ENCODE measurements at places on chromosomes 5 and 9.

DNA sequence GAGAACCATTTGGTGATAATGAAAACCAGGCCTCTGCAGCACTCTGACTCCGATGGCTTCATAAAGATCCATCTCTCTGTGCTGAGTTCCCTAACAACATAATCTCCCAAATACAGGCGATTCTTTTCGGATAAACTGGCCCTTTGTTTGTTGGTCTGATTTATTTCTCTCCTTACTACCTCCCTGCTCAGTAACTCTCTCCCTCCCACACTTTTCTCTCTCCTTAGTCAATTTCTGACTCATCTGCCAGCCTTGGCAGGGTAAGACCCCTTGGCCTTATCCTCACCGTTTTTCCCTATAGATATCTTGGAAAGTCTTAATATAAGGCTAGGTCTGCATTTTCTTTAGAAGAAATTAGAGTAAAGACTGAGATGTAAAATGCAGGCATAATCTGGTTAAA is 128.7 kb downstream of the BRINP1 start:
- no peak for DNase-seq

DNA sequence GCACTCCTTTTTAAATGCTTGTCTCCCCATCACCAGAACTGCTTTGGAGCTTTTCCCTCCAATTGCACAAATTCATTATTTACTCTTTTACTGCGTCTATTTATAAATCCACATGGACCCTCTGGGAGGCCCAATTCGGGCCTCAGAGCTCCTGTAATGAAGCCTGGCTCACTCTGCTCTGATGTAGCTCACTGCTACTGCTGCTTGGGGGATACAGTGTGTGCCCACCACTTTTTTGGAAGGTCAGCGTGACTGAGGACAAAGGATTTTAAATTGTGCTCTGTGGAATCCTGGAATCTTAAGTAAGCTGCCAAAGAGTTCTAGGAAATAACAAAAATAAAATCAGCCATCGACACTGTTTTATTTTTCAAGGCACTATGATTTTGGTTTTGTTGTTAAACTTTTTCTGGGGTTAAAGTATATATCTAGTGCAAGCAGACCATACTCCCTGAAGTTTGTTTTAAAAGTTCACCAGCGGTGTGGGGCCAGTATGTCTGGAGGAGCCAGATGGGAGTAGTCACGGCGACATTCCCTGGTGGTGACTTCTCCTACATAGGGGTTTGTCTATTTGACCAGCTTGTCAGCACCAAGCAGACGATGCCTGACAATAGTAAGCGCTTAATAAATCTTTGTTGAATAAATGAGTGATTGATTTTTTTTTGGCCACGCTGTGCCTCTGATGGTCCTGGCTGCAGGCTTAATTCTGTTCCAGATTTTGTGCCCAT is 142.8 kb downstream of the TMEM38B start:
- no peak for DNase-seq

GRCh38 chr5:3230254-3230653 is 365.4 kb upstream of the IRX1 start:
- no peak for DNase-seq

GRCh38 chr9:14313378-14313940 is 482 bp downstream of the NFIB start:
- no peak for DNase-seq

- DNase-seq = no peak
Observed at GRCh38 chr9:4933177-4933576, 51.9 kb upstream of the JAK2 start.

GRCh38 chr5:95027775-95028174 is 257.1 kb downstream of the MCTP1 start:
- DNase-seq = no peak

DNA sequence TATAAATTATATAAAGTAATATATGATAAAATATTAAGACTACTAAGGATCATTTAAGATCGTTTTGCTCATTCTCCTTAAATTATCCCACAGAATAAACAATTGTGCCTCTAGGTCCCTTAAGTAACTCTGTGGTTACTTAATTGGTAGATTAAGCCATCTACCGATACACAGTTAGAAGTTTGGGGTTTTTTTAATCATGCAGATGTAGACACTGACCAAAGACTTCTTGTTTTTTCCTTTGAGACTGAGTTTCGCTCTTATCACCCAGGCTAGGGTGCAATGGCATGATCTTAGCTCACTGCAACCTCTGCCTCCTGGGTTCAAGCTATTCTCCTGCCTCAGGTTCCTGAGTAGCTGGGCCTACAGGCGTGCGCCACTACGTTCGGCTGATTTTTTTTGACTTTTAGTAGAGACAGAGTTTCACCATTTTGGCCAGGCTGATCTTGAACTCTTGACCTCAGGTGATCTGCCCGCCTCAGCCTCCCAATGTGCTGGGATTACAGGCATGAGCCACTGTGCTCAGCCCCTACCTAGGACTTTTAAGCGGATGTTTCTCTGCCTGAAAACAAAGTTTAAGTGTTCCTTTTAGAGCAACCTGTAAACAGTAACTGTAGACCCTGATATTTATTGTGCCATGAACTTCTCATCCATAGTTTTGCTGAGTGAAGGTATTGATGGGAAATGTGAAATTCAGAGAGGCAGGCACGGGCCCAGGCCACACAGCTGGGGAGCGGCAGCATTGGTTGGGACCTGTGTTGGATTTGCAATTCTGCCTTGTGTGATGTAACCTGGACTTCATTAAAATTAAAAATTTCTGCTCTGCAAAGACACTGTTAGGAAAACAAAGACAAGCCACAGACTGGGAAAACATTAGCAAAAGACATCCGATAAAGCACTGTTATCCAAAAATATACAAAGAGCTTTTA is 11.6 kb downstream of the CEL start:
- no peak for DNase-seq

DNA sequence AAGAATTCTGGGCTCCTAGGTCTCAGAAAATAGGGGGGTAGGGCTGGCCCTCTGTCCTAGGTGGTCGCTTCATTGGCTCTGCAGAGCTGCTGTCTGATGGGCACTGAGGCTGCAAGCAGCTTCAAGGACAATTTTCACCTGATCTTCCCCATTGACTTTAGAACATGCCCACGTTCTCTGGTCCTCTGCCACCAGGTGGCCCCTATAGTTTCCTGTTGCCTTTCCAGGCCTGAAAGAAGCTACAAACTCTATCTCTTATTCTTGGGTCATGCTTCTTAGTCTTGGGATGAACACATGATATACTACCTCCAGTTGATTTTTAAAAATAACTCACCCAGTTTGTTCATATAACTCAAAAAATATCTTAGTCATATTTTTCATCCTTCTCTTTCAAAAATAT is 26.3 kb downstream of the SPZ1 start:
- no peak for DNase-seq

DNA sequence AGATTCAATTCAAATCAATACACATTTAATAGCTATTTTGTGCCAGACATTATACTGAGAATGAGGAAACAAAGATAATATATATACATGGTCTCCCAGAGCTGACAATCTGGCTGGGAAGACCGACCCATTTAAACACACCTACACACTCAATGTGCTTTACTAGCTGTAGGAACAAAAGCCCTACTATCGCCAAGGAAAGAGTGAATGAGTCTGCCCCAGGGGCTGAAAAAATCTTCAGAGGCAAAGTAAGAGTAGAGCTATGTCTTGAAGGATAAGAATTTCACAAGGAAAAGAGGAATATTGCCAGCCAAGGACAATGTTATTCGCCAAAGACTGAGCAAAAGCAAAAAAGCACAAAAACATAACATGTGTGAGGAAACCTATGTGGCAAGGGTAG is 6.6 kb downstream of the PFDN1 start:
- no peak for DNase-seq

GRCh38 chr5:84573017-84573712 is 188.5 kb upstream of the EDIL3 start:
- DNase-seq = peak; percentile 41

- DNase-seq = no peak
Observed at GRCh38 chr5:88388476-88389337, 120.1 kb upstream of the TMEM161B start.

DNA sequence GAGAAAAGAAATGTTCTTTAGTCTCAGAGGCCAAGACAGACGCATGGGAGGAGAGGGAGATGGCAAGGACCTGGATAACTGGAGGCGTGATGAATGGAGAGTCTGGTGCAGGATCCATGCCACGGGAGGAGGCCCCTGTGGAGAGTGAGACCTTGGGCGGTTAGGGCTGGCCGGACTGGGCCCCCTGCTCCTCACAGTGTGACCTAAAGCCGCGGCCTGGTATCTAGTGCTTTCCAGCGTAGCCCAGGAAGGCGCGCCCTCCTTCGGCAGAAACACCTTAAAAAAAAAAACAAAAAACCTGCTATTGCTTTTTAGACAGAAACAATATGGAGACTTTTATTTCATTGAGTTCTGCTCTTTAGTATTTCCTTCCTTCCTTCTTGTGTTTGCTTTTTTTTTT is 33.1 kb downstream of the SCGB3A1 start:
- DNase-seq = no peak

DNA sequence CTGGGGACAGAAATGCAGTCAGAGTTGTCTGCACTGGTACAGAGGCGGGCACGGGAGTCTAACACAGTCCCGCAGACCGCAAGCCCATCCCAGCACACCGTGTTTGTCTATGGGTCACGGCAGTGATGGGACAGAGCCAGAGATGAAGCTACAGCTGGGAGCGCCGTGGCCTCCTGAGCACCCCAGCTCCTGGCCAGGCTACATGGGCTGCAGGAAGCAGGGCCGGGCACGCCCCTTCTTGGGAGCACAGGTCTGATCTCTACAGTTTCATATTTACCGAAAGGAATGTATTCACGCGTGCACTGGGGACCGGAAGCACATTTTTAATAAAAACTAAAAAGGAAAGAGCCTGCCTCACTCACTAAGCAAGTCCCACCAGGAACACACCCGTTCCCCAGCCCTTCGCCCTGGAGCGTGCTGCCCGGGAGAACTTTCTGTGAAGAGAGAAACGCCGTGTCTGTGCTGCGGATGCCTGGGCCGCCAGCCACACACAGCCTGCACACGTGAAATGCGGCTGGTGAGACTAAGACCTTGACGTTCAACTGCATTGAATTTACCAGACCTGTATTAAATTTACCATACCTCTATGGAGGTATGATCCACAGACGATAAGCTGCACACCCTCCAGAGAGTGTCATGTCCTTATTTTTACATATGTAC is 81.1 kb downstream of the VAV2 start:
- DNase-seq = no peak

DNA sequence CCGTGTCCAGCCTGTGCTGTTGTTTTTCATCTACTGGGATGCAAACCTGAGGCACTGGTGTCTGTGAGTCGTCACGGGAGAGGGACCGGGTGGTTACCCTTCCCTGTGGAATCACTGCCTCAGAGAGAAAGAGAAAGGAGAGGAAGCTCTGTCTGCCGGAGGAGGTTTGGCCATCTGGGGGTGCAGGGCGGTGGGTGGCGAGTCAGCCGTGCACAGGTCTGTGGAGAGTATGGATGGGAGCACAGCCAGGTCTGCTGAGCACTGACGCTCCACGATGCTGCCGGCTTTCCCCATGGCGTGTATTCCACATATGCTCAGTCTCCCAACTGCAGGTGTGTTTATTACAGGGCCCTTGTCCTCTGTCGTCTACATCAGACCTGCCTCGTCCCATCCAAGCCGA is 395.2 kb upstream of the IRX4 start:
- DNase-seq = no peak

DNA sequence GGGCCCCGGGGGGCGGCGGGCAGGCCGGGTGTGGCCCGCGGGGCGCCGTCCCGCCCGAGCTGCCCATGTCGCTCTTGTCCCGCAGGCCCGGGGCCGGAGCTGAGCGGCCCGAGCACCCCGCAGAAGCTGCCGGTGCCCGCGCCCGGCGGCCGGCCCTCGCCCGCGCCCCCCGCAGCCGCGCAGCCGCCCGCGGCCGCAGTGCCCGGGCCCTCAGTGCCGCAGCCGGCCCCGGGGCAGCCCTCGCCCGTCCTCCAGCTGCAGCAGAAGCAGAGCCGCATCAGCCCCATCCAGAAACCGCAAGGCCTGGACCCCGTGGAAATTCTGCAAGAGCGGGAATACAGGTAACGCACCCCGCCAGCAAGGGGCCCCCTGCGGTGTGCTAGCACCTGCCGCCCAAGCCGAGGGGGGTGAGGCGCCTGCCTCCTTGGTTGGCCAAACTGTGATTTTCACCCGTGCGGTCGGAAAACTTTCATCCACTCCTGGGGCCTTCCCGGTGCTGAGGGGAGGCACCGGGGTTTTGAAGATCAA is 32.1 kb downstream of the SMARCA2 start:
- no peak for DNase-seq

DNA sequence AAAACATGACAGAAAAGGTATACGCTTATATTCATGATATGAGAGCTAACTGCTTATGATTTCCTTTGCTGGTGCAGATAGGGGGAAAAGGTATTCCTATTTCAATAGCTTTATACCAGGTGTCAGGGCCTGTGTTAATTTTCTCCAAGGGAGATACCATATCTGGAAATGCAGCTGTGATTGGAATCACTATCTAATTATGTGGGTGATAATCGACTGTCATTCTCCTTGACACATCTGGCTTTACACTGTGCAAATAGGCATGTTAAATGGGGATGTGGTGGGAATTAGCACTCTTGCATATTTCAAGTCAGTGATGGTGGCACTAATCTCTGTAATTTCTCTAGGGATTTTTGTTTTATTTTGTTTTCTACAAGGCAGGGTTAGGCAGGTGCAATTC is 611.1 kb downstream of the CDH9 start:
- no peak for DNase-seq

DNA sequence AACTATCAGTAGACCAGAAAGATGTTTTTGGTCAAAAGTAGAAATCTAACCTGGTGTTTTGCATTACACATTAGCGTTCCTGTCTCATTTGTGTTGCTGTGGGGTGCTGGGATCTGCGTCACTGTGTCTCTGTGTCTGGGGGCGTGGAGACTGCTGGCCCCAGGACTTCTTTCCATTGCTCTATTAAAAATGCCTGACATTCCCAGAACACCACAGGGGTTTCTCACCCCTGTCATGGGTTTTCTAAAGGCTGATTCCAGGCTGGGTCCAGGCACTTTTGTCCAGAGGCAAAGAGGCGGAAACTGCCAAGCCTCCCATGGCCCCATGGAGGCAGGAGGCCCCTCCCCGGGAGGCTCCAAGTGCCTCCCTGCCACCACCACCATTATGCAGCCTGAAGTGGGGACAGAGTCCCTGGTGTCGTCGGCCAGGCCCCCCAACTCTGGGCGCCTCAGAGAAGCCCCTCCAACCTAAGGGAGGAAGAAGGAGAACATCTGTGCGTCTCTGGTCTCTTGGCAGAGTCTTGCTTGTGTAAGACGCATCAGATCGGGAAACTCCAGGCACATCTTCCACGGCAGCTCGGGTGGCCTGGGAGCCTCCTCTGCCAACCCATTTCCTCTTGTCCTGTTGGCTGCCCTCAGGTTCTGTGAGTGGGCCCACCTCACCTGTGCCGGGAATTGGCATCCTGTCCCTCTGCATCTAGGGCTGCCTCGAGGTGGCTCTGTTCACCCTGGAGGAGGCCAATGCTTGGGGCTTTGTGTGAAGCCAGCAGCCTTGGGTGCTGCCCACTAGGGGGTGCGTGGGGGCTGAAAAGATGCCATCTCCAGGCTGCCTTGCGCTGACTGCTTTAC is 13.8 kb upstream of the PLEKHG4B start:
- no peak for DNase-seq

All from hippocampal formation (tissue), 2 donors.